ENCODE measurements at places on chromosomes 11 and 22.

DNA sequence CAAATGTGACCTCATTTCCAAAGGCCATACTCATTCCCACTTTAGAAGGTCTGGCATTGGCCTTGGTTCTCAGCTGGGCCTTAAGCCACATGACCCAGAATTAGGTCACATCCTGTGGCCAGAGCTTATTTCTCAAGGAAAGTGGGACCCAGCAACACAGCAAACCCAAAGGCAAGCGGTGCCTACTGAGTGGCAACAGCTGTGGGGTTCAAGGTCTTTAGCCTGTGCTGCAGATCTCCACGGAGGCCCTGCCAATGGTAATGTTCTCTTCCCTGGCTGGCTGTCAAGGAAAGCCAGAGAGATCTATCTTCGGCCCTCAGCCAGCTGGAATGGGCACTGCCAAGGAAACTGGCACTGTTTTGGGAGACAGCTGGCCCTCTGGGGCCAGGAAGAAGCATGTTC is 41.5 kb upstream of the TP53I11 start:
- DNase-seq, result no peak

DNA sequence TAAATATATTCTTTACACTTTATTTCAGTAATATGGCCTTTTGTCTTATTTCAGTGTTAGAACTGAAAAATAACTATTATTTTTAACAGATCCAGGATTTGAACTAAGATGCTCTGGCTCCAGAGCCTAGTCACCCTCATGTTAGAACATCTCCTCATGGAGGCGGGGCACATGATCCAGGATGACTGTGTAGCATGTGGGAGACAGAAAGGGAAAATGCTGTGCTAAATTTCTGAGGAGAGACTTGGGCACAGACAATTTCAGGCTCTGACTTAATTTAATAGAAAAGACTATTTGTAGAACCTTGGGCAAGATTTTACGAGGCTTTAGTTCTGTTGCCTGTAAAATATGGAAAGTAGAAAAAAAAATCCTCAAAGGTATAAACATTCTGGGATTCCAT is 24.1 kb downstream of the CTSC start:
- no peak for DNase-seq

DNA sequence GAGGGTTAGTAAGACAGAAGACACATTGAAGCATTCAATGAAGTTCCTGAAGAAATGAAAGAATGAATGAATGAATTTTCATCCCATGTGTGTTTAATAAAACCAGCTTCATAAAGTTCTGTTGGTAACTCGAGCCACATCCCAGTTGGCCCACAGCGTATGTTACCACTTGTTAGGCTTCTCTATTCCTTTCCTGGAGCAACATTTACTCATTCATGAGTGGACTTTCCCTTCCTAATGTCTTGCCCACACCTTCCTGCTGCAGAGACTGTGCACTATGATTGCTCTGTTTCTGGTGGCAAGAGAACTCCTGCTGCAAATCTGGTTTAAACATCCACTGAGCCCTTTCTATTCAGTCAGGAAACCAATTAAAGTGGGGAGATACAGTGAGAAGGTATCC is 7.0 kb downstream of the OR52R1 start:
- DNase-seq, result no peak

DNA sequence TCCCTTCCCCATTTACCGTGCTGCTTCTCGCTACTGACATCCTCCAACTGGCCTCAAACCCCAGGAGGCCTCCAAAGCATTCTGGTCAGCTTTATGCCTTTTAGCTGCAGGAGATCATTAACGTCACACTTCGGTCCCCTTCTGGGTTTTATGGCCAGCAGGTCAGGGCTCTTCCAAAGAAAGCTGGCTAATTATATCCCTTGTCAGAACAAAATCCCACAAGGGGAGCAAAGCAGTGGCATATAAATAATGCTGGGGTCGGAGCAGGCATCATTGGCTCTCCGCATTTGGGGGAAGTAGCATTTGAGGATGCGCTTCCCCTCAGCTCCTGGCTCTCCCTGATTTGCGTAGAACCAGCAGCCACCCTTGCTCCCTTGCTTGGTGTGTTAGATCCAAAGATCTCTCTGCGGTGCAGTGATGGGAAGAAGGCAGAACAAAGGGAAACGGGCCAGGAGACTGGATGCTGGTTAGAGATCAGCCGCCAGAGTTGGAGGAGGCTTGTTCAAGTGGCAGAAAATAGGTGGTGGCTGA is 117.4 kb downstream of the DBX1 start:
- no peak for DNase-seq

GRCh38 chr11:13310443-13310842 is 32.9 kb downstream of the BMAL1 start:
- no peak for DNase-seq

DNA sequence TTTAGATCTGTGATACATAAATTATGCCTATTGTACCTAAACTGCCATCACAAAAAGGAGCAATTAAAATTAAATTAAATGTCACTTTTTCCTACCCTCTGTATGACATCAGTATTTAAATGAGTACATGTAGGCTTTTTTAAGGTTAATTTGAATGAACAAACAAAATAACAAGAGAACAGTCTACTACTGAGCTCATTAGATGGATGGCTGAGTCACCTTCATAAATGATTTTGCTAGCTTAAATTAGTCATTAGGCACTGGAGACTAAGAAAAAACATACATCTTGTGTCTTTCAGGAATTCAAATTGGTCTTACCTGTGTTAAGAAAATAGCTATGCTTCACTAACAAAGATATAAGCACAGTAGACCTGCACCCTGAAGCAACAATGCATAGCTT is 153.6 kb downstream of the RCN1 start:
- no peak for DNase-seq

GRCh38 chr22:30253205-30253852 is 6.8 kb upstream of the LIF start:
- no peak for DNase-seq

DNA sequence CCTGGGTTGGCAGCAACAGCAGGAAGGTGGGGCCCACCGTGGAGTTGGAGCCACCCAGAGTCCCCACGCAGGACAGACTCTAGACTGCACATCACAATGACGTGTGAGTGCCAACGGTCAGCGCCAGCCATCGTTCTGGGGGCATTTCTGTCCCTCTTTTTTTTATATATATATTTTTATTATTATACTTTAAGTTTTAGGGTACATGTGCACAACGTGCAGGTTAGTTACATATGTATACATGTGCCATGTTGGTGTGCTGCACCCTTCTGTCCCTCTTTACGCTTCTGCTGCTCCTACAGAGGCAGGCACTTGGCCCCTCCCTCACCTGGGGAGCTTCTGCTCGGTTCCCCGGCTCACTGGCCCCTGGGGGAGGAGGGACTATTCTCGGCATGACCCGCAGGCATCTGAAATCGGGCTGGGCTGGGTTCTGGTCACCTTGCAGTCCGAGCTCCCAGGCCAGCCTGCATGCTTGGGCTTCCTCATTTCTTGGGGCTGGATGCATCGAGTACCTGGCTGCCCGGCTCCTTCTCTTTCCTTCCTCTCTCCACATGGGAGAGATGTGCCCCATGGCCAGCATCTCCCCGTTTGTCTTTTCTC is 787.4 kb downstream of the TBC1D22A start:
- no peak for DNase-seq

GRCh38 chr22:35959121-35959800 is 69.4 kb downstream of the RBFOX2 start:
- no peak for DNase-seq

DNA sequence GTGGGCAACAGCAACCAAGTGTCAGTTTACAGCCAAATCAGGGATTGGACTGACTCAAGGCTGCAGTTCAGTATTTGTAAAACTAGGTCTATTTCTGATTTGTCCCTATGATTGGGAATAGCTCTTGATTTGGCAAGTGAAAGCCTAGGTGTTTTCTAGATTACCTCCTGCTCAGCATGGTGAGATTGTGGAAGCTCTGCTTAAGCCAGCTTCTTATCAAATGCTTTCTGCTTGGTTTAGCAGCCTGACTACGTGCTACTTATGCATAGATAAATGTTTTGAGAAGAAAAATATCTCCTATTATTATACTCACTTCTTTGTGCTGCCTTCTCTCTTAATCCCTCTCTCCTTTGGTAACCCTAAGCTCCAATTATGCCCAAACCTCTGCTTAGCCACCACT is 86.3 kb upstream of the AMOTL1 start:
- no peak for DNase-seq

Data from GOT3 (cell line).